ENCODE measurements at places on chromosomes 6 and 20. TPM values are rescaled to one million over a fixed set of nuclear protein-coding genes. Genes with fewer than 3 reads are reported as not detected.
A peak's percentile ranks its signal among the peaks of the same experiment; 100 is the strongest.

The TRIM31 gene
- total RNA-seq, result not detected

DNA sequence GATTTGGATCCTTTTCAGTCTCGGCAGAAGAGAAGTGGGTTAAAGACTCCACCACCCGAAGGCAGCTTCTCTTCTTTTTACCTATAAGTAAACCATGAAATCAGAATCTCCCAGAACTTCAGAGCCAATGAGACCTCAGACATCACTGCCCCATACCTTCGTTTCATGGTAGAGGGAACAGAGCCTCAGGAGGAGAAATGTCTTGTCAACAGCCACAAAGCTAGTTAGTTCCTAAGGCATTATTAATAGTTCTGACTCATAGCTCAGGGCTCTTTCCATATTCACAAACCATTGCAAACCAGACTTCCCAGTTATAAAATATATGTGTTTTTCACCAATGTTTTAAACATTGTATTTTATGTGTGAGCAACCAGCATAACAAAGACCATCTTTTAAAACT, 118.7 kb upstream of the RIPOR2 start:
- DNase-seq, result peak; percentile 52

The CPNE1 gene
- 271 TPM for total RNA-seq

The AFG1L gene
- total RNA-seq, result 13.4 TPM

DNA sequence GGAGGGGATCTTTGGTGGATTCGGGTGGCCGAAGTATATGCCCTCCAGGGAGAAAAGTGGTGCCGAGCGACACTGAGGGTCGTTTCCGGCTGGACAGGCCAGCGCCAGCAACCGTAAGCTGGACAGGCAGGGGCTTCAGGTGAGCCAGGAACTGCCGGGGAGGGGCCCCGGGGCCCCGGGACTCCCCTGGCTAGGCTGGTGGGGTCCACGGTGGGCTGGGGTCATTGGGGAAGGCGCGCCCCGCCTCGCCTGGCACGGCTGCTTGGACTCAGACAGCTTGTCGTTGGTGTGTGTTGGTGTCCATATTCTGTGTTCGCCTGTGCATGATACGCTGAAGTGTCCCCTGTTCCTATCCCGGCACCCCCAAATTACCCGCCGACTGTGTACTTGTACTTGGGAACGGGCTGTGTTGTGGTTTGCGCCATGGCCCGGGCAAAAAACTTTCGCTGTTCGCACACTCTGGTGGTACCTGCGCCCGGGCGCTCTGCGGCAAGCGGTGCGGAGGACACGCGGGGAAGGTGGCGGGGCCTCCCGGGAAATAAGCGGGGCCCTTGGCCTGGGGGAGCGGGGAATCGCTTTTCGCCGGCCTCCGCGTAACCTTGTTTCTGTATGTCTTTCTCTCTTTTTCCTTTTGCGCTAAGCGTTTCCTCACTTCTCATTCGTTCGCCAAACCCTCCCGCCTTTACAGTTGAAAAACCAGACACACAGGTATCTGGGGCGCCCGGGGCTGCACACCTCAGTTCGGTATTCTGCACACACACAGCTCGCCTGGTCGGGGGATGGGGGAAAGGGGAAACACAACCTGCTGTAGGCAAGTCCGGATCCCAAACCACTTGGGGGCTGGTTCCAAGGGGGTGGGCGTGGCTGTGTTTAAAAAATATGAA, 3.2 kb downstream of the GNAS start:
- DNase-seq, result peak; percentile 74

DNA sequence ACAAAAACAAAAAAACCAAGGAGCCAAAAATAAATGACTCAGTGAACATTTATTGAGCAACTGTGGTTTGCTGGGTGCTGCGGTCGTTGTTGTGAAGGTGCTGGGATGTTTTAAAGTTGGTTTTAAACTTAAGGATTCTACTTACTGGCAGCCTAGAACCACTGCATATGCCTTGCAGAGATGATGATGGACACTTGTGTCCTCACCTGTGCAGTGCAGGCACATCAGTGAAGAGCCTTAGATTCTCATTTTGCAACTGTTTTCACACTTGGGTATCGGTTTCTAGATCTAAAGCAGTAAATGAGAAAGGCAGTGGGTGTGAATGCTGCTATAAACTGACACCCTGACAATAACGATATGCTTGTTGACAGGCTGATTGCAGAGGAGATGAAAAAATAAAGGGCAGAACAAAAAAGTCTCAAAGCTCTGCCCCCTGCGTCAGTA, 68.8 kb downstream of the UTRN start:
- no peak for DNase-seq

DNA sequence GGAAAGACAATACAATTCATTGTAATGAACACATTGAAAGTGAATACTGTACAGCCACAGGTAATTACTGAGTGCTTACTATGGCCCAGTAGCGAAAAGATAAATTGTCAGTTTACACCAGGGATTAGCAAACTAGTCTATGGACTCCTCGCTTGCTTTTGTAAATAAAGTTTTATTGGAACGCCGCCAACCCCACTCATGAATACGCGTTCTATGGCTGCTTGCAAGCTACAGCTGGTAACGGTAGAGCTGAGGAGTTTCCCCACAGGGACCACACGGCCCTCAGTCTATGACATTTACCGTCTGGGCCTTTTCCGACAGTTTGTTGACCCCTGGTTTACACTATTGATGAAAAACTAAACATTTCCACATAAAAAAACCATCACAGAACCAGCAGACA, 24.2 kb downstream of the LAMA5 start:
- no peak for DNase-seq

GRCh38 chr6:110828396-110828795, 13.1 kb upstream of the CDK19 start:
- DNase-seq, result peak; percentile 29

DNA sequence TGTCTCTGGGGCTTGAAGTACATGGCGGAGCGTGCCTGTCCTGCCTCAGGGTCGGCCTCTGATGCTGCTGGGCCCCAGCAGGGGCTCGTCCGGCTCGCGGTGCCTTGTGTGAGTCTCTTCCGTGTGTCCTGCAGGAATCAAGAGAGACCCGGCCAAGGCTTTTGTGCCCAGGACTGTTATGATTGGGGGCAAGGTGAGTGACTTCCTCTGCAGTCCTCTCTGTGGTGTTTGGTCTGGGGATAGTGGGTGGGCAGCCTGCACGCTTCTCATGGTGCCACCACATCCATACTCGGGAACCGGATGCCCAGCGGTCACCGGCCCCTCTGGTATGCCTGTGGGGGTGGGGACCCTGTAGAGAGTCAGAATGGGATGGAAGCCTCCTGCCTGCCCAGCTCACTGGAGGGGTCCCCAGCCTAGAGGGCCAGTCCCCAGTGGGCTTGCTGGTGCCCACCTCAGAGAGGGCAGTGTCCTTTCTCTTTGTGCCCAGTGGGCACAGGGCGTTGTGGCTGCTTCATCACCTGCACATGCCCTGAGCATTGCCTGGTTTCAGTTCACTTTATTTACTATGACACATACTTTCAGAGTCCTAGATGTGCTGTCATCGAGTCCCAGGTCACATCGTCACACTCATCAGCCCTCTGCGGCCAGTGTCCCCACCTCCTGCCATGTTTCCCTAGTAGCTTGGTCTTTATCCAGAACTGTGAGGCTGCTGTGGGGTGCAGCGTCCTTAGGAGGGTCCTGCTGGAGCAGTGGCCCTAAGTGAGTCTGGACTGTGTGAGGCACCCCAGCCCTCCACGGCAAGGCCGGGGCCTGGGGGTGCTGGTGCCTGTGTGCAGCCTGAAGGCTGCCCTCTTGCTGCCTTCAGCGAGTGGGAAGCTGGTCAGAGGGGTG, 40.7 kb downstream of the PYGB start:
- no peak for DNase-seq

- DNase-seq, result no peak
These were observed 124.7 kb upstream of the SPACA1 start for GRCh38 chr6:87922947-87923330.

The FKBP1C gene
- total RNA-seq, result 0.46 TPM

GRCh38 chr20:11375335-11375734, 542.4 kb upstream of the BTBD3 start:
- no peak for DNase-seq

DNA sequence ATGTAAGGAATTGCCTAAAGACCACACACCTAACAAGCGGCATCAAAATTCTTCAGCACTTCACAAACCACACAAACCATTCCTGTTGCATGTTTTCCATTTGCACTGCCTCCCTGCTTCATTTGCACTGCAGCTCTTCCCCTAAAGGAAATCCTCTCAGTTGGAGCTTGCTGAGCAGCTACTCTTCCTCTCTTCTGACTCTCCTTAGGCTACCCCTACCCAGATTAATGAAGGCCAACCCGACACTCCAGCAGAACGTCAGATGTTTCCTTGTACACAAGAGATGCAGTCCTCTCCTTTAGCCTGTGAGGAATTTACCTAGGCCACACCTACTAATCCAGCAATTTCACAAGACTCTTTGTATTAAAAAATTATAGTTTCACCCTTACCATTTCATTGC, 8.1 kb downstream of the BEND6 start:
- no peak for DNase-seq

The SPATA25 gene
- total RNA-seq, result 6.3 TPM

The TBC1D22B gene
- 14.6 TPM for total RNA-seq

GRCh38 chr6:162825597-162825996, 97.8 kb downstream of the PACRG start:
- DNase-seq, result no peak

The GMDS gene
- total RNA-seq, result 30.1 TPM

The NCR2 gene
- total RNA-seq, result not detected

The CD83 gene
- total RNA-seq, result 3.6 TPM

GRCh38 chr6:138977646-138978167, 10.3 kb downstream of the REPS1 start:
- DNase-seq, result no peak

The BHLHE23 gene
- not detected for total RNA-seq

DNA sequence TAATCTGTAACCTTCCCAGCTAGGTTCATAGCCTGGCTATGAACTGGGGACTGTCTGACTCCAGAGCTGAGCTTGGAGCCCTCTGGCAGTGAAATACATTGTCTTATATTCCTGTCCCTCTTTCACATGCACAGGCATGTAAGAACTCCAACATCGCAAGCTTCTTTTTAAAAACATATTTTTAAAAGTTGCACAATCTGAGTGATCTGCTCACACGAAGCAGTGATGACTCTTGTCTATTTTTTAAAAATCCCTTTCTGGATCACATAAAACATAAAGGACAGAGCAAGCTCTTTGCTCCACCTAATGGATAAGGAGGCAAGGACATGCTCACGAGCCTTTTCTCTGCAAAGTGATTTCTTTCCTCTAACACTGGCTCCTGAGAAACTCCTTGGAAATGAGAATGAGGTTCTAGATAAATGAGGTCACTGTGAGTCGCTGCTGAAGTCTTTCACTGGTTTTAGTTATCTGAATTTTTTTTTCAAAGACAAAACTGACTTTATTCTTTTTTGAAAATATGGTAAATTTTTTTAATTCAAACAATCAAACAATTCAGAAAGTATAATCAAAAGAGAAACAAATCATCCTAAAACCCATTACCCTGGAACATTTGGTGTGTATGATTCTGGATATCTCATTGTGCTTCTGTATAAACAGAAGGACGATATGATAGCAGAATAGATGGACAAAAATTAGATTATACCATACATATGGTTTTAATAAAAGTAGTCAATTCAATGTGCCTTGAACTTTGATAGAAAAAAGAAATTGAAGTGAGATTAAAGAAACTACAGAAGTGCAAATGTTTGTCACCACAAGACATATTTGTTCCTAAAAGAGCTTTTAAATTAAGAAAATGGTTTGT, 30.8 kb downstream of the IL20RA start:
- peak; percentile 15 for DNase-seq

- DNase-seq, result no peak
These were observed 6.8 kb upstream of the AIG1 start for GRCh38 chr6:143053856-143054255.

DNA sequence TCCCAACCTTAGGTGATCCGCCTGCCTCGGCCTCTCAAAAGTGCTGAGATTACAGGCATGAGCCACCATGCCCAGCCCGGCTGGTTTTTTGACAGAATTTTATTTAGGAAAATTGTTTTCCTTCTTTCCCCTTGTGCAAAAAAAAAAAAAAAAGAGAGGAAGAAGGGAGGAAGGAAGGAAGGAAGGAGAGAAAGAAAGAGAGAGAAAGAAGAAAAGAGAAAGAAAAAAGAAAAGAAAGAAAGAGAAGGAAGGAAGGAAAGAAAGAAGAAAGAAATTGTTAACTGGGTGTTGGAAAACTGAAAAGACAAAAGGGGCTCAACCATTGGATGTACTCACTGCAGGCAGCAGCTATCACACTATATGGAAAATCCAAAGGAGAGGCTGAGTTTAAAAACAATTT, 1.4 kb upstream of the RNF8 start:
- DNase-seq, result no peak

The GTSF1L gene
- total RNA-seq, result not detected

DNA sequence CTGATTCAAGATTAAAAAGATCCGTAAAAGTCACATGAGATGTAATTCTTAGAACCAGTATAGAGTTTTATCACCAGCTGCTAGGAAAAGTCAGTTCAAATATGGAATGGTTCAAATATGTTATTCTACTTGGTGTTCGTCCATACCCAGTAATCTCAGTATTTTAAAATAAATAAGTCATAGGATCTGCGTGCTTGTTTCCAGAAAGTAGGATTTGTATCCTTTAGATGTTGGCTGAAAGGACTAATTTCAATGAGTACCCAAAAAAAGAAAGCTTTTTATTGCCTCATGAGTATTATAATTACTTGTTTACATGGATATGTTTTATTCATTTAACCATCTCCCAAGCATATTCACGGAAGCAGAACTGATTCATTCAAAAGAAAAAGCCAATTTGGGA, 12.2 kb downstream of the TPD52L1 start:
- DNase-seq, result no peak
